Cardiac muscle cell (in vitro differentiated cells and primary cell): ENCODE measurements at places on chromosomes 16 and 17.
A peak's percentile ranks its signal among the peaks of the same experiment; 100 is the strongest.

GRCh38 chr17:69336580-69336979, 9.6 kb upstream of the ABCA5 start:
- no peak for DNase-seq

DNA sequence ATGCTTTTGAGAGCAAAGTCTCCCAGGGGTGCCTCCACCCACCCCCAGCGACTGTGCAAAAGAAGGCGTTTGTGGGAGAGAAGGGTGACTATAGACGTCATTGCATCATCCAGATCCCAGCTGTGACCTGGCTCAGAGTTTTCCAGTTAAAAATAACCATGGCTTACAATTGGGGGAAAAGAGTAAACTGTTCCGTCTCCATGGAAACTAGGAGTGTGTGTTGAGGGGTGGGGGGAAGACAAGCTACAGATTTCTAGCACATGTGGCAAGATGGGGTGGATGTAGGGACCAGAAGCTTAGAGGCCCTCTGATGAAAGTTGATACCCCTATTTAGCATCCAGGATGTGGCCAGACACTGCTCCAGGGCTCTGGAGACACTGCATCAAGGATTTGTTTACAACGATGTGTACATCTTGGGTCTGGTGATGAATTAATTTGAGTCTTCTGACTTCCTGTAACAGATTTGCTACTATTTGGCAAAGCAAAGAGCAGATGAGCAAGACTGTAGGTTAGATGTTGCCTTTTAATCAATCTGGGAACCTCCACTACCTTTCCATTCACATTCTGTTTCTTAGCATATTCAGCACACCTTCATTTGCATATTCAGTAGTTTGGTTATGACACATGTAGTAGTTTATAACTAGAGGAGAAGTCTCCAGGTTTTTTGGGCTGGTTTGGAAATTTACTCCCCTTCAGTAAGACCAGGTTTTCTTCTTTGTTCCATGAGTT, 6.2 kb upstream of the DUSP14 start:
- DNase-seq: no peak

GRCh38 chr17:5201011-5201410, 9.3 kb upstream of the ZNF594 start:
- DNase-seq: no peak

GRCh38 chr16:7405166-7405565, 72.5 kb downstream of the RBFOX1 start:
- no peak for DNase-seq

- no peak for DNase-seq
Measured at GRCh38 chr17:69188064-69188463, 40.6 kb downstream of the ABCA10 start.

DNA sequence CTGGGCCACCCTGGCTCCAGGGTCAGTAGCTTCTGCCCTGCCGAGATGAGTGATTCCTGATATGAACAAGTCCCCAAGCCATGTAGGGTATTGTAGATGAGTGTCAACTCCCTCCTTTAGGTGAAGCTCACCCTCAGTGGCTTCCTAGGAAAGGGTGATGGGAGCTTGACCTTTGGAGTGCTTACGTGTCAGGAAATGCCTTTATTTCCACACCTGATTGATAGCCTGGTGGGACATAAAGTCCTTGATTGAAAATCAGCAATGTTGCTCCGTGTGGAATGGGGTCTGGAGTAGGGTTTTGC, 58.4 kb downstream of the USP43 start:
- DNase-seq: no peak

- DNase-seq: no peak
Measured at GRCh38 chr17:81608082-81608481, 28.8 kb downstream of the NPLOC4 start.

- peak; percentile 93 for DNase-seq
Measured at GRCh38 chr17:51121620-51122472, 1.2 kb upstream of the SPAG9 start.

DNA sequence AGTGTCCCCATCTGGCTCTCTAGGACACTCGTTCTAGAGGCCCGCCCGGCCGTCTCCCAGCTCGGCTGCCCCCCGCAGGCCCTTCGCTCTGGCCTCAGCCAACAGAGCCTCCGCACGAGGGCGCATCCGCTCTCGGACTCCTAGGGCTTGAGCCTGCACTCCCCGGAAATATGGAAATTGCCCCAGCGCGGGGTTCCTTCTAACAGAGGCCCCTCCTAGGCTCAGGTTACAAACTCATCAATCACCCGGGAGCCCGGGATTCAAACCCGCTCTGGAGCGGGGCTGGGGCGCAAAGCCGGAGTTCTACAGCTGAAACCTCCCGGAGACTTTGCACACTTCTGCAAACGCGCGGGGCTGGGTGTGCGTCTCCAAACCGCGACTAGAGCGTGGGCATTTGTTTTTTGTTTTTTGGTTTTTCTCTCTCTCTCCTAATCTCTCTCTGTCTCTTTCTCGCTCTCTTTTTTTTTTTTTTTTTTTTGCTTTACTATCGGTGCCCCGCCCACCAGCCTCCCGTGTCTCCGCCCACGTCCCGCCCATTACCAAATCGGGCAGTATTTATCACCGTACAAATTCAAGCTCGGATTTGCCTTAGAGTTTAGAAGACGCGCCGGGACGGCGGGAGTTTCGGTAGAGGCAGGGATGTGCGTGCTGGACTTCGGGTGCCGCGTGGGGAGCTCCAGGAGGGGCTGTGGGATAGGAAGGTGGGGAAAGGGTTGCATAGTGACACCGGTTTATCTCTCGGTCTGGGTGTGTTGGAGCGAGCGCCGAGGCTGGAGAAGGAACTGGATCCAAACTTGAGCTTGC, 2.4 kb upstream of the FOXL1 start:
- DNase-seq: peak; percentile 94

- DNase-seq: no peak
Measured at GRCh38 chr16:11334831-11335404, 10.3 kb upstream of the RMI2 start.

- DNase-seq: no peak
Measured at GRCh38 chr17:46898860-46899259, 24.1 kb upstream of the GOSR2 start.

- DNase-seq: no peak
Measured at GRCh38 chr17:18006495-18007239, 32.3 kb downstream of the ATPAF2 start.
